Small intestine (tissue), 16 donors: ENCODE measurements at places on chromosomes 11 and 22. TPM values are rescaled to one million over a fixed set of nuclear protein-coding genes. Genes with fewer than 3 reads are reported as not detected.

Gene SUSD2
- 15.0 TPM for polyA plus RNA-seq

DNA sequence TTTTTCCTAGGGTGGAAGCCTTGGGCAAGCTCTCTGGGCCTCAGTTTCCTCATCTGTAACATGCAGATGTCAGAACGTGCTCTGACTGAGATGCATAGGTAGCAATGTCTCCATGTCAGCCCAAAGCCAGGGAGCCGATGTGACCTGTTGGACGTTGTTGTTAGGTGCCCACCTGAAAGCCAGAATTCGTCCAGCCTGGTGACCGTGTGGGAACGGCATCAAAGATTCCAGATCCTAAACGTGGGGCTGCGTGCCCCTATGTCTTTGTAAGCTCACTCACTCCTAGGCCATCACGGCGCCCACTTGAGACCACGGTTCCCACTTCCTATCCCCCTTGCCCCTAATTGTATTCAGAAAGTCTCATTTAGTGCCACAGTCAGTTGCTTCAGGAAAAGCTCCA lies 48.2 kb downstream of the FBLN1 start:
- H3K27ac ChIP-seq: no peak overlapping the region
- H3K27me3 ChIP-seq: no peaks in the 10 kb centered on the region
- no peaks in the 10 kb centered on the region for H3K36me3 ChIP-seq
- DNase-seq: no peak
- H3K4me1 ChIP-seq: no peaks in the 10 kb centered on the region

DNA sequence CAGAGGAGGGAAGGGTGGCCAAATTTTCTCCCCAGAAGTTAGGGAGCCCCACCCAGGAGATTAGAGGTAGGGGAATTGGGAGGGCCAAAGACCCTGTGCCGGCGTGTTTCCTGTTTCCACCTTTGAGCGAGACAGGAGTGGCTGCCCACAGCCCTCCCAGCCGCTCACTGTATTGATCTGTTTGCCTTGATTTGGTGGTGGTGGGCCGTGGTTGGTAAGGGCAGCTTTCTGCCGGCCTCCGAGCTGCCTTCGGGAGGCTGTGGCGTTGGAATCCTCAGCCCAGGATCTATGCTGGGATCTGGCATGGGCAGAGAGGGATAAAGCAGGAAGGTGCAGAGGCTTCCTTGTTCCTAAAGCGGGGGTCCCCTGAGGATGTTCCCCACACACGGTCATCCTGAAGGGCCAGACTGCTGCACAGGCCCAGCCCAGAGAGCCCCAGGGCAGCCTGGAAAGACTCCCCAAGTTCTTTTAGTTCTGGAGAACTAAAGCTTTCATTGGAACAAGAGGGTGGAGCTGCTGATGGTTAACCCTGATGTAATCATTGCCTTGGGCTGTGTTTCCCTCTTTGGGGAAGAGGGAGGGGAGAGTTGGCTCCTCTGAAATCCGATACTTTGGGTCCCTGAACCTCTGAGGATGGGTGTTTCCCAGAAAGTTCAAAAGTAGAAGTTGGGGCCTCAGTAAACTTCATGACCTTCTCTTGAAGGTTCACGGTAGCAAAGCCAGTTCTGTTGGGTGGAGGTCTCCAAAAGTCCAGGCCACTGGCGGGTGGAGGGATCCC lies 7.2 kb downstream of the FAM83F start:
- DNase-seq: no peak
- no peak overlapping the region for H3K27ac ChIP-seq
- no peaks in the 10 kb centered on the region for H3K36me3 ChIP-seq
- H3K4me3 ChIP-seq: no peak overlapping the region
- peaks cover 2% of the 10 kb centered on the region for H3K4me1 ChIP-seq

Gene APOC3
- polyA plus RNA-seq: 4,196 TPM

DNA sequence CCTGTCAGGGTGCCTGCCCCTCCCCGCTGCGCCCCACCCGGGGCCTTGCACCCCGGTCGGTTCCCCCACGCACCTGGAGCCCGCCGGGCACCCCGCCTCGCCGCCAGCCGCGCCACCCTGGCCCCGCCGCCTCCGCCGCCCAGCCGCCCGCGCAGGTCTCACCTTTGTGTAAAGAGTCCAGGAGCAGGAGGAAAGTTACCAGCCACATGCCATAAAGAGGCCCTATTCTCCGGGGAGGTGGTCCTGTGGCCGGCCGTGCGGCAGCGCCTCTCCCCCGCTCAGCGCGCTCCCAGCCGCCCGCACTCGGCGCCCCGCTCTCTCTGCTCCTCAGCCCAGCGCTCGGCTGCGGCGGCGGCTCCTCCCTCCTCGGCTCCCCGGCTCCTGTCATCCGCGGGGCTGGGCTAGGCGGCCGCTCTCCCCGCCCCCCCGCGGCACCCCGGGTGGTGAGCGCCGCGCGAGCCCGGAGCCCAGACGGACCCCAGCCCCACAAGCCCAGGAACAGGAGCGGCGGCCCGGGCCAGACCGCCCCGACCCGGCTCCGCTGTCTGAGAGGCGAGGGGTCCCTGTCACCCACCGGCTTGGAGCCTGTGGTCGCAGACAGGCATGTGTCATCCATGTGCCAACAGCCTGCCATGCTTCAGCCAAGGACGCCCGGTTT lies at the start of gene DSCAML1:
Gene DSCAML1, minus strand, starts transcription at position 345 of the 658 bp plus-strand sequence. Its CDS starts 137 bp downstream, at position 208.
- no peak within 1 kb of the TSS for H3K27ac ChIP-seq
- DNase-seq: peak; percentile 69
- peaks cover 6% of the 10 kb centered on the region for H3K4me1 ChIP-seq
- no peaks in the 10 kb centered on the region for H3K36me3 ChIP-seq

DNA sequence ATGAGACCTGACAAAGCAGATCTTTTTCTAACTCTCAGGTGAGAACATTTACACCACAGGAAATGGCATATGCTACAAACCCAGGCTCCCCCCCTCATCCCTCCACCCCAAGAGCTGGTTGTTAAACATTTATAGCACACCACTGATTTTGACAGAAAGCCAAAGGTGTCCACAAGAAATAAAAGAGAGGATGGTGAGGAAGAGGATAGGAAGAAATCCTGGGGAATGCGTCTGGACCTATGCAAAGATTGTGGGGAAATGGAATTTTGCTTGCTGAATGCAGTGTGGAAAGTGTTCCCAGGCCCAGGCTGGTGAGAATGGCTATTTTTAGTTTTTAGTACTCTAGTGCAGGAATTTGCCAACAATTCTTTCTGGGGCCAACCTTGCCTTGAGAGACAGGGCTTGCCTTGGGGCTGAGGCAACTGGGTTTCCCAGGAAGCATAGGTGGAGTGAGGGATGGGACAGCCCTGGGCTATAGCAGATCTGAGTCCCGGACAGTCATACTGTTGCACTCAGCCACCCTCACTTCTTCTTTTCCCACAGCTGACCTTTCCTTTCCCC lies 163.9 kb downstream of the ADAMTS15 start:
- H3K27ac ChIP-seq: no peak overlapping the region
- H3K36me3 ChIP-seq: no peaks in the 10 kb centered on the region
- H3K27me3 ChIP-seq: peaks cover 2% of the 10 kb centered on the region
- no peak for DNase-seq
- no peaks in the 10 kb centered on the region for H3K4me1 ChIP-seq
- no peak overlapping the region for H3K4me3 ChIP-seq

DNA sequence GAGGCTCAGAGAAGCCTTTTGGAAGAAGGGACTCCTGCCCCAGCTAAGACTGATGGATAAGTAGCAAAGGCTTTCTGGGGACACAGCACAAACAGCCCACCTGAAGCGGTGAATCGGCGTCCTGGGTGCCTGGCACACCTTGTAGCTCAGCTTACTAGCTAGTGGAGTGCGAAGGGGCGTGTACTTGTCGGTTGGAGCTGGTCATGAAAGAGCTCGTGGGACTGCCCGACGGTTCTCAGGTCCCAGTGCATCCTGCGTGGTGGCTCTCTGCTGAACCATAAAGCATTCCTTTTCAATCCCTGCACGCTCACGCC lies 690 bp upstream of the UVRAG start:
- peak overlapping the region; percentile 16 for H3K4me3 ChIP-seq
- H3K4me1 ChIP-seq: peaks cover 15% of the 10 kb centered on the region
- no peaks in the 10 kb centered on the region for H3K36me3 ChIP-seq

Gene RANGAP1
- polyA plus RNA-seq: 62.3 TPM

DNA sequence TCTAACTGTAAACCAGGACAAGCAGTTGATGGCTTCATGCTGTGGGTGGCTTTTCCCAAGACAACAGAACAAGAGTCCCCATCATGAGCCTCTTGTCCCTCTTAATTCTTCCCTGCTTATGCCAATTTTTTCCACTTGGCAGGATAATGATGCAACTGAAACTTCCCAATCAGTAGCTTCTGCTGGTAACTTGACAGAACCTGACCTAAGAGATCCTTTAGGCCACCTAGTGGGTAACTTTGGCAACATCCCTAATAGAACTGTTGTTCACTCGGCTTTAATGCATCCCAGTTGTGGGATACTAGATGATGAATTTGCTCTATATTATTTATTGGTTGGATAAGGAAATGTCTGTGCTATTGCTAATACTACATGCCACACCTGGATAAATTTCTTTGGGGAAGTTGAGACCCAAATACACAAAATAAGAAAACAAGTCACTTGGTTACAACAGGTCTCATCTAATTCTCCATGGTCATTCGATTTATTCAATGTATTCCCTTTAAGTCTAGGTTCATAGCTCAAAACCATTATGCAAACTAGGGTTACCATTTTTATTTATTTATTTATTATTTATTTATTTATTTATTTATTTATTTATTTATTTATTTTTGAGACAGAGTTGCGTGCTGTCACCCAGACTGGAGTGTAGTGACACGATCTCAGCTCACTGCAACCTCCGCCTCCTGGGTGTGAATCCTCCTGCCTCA lies 41.4 kb upstream of the NFAM1 start:
- no peaks in the 10 kb centered on the region for H3K4me1 ChIP-seq
- H3K36me3 ChIP-seq: no peaks in the 10 kb centered on the region
- no peak overlapping the region for H3K4me3 ChIP-seq
- peaks cover 3% of the 10 kb centered on the region for H3K27me3 ChIP-seq

- no peaks in the 10 kb centered on the region for H3K36me3 ChIP-seq
- H3K4me1 ChIP-seq: no peaks in the 10 kb centered on the region
- no peak for DNase-seq
- H3K27ac ChIP-seq: no peak overlapping the region
- no peak overlapping the region for H3K4me3 ChIP-seq
These were observed 50.3 kb upstream of the THY1 start for GRCh38 chr11:119473226-119473625.

GRCh38 chr11:94639901-94640721 lies 72.9 kb downstream of the PIWIL4 start:
- H3K27ac ChIP-seq: no peak overlapping the region
- no peaks in the 10 kb centered on the region for H3K4me1 ChIP-seq
- DNase-seq: no peak
- H3K4me3 ChIP-seq: no peak overlapping the region

- peaks cover 13% of the 10 kb centered on the region for H3K4me1 ChIP-seq
- H3K4me3 ChIP-seq: no peak overlapping the region
- H3K27ac ChIP-seq: no peak overlapping the region
- no peak for DNase-seq
- peaks cover 44% of the 10 kb centered on the region for H3K36me3 ChIP-seq
These were observed 28.6 kb upstream of the BID start for GRCh38 chr22:17802822-17803221.

GRCh38 chr11:32531528-32531927 lies 52.1 kb upstream of the EIF3M start:
- no peak for DNase-seq
- no peaks in the 10 kb centered on the region for H3K27me3 ChIP-seq
- H3K36me3 ChIP-seq: no peaks in the 10 kb centered on the region
- no peaks in the 10 kb centered on the region for H3K4me1 ChIP-seq
- no peak overlapping the region for H3K4me3 ChIP-seq

DNA sequence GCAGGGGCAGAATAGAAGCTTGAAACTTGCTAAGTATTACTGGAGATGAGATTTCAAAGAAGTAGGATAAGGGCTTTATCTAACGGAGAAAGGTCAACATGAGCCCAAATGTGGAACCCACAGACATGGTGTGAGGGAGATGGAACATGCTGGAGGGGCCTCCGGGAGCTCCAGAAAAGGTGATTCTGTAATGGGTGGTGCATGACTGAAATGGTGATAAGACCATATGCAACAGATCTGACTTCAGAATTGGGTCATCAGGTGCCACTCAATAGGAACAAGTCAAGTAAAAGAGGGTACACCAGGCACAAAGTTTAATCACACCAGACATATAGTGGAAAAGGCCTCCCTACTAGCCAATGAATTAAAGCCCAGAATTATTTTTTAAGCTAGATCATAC lies 7.9 kb upstream of the CEP295 start:
- H3K27ac ChIP-seq: no peak overlapping the region
- H3K36me3 ChIP-seq: no peaks in the 10 kb centered on the region
- no peaks in the 10 kb centered on the region for H3K27me3 ChIP-seq
- no peak overlapping the region for H3K4me3 ChIP-seq
- H3K4me1 ChIP-seq: no peaks in the 10 kb centered on the region
- DNase-seq: no peak

DNA sequence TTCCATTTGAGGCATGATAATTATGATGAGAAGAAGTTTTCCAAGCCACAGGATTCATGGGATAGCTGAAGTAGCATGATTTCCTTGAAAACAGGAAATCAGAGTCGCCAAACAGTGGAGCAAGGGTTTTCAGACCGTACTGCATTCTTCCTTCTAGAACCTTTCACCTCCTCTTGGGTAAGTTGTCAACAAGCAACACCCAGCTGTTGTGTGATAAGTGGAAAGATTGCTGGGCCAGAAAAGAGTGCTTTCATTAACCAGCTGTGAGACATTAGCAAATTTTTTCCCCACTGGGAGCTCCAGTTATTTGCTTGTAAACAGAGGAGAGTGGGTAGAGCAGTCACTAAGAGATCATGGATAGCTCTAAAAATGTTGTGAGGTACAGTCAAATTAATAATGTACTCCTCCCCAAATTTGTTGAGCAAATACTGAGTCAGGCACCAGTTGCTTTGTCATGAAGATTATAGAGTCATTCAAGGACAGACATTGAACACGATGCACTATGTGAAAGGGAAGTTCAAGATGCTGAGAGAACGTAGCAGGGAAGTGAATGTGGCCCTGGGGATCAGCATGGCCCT lies 11.7 kb upstream of the MPEG1 start:
- no peak for DNase-seq
- no peak overlapping the region for H3K4me3 ChIP-seq
- H3K27ac ChIP-seq: peak overlapping the region; percentile 36
- no peaks in the 10 kb centered on the region for H3K36me3 ChIP-seq
- no peaks in the 10 kb centered on the region for H3K27me3 ChIP-seq

DNA sequence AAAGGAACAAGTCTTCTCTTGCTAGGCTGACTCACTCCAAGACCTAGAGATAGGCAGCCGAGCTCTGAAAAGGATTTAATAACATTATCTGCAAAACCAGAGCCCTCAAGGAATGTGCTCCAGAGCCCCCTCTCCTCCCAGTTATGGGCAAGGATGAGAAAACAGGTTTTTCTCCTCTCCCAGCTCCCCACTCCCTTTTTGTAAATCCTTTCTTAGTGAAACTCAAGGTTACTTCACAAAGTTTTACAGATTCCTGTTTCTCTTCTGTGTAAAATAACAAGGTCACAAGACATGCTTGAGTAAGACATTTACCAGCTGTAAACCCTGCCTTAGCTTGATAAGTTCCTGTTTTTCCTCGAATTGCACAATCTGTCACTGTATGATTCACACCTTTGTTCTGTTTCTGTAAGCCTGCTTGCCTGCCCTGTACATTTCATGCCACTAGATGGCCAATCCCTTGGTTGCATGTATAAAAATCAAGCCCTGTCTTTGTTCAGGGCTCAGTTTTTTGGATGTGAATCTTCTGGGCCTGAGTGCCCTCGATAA lies 489.4 kb downstream of the KCNA4 start:
- no peak for DNase-seq
- no peaks in the 10 kb centered on the region for H3K4me1 ChIP-seq

Gene PGA4
- 5.9 TPM for polyA plus RNA-seq

Gene ADM
- 8.0 TPM for polyA plus RNA-seq

Gene OR10D3
- not detected for polyA plus RNA-seq
